Hindlimb muscle (tissue), 1 donor: ENCODE measurements at places on chromosomes 1 and 21.

- DNase-seq = no peak
Observed at GRCh38 chr1:45244660-45245059, 38.3 kb upstream of the ZSWIM5 start.

DNA sequence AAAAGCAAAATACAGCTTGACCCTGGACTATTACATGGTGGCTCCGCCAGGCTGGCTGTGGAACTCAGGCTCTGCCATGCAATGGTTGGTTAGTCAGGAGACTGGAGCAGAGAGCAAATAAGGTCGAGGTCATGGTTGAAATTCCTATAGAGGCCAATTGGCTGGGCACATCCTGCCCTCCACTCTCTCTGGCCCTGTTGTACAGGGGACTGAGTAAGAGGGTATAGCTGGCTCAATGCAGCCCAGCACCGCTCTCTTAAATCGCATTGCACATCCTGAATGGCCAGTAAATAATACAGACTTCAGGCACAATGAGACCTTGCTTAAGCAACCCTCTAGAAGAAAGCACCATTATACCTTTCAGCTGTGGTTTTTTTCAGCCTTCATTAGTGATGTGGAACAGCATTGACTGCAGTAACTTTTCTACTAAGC lies 59.3 kb upstream of the PPP2R5A start:
- no peak for DNase-seq

DNA sequence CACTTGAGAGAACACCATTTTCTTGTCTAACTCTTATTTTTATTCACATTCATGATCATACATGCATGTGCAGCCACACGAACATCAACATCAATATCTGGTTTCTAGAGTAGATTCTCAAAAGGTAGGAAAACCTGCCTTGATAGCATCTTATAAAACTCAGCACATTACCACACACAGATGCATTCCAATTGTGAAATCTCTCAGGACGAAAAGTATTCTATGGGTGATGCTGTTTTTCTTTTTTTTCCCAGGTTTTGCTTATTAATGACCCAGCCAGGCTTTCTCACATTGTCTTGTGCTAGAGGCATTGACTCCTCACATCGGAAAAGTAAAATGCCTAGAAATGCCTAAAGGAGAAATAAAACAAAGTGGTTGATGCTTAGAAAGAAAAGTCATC lies 562.8 kb downstream of the KIF26B start:
- DNase-seq = no peak

- DNase-seq = peak; percentile 10
Observed at GRCh38 chr1:197619008-197619640, 156.2 kb downstream of the DENND1B start.

DNA sequence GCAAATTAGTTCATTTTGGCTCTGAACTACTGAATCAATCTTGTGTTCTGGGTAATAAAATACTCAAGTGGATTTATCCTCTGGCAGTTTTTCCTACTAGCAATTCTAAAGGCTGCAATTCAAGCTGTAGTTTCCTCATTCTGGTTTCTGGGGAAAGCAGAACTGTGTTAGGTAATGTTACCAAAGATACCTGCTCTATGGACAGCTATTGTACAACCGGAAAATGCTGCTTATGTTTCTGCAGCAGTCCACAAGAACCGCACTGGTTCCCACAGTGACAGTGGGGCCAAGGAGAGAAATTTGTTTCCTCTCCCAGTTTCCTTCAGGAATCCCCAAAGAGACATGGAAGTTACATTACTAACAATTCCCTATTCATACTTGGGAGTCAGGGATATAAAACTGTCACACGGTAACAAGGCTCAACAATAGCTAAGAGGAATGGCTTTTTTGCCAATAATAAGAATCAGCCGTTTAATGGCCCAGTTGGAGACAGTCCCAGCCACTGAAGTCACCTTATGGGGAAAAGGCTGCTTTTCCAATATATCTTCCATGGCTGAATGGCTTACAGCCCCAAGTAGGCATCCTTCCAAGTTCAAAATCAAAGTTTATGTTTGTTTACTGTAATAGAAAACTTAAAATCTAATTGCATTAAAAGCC lies 52.6 kb downstream of the PCNX2 start:
- no peak for DNase-seq

DNA sequence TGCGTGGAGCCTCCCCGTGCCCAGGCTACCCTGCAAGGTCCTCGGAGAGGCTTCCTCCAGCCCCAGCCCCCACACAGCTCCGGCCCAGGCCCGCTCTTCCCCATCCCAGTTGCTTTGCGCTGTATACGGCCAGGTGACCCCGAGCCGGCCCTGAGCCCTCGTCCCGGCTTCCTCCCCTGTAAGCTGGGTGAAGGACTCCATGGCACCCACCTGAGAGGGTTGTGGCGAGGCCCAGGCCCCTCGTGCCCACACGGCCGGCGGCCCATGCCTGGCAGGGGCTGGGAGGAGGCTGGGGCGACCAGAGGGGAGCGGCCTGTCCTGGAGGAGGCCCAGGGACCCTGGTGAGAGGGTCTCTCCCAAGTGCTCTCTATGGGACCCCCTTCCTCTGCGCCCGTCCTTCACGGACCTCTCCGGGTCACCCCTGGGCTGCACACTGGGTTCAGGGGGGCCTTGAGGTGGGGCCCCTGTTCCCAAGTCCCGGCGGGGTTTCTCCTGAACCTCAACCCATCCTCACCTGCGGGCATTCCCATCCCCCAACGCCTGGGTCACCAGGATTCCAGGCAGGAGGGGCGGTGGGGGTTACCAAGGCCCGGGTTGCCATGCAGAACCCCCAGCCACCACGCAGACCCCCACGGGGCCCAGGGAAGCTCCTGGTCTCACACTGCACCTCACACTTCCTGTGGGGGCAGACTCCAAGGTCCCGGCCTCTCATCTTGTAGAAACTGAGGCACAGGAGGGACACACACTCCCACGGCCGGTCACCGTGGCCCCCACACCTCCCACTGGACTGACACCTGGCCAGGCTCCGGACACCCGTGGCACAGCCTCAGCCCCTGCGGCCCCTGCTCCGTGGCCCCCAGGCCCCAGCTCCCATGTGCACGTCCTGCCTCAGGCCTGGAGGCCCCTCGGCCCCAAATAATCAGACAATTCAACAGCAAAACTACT lies 25.2 kb downstream of the COL6A1 start:
- DNase-seq = no peak

DNA sequence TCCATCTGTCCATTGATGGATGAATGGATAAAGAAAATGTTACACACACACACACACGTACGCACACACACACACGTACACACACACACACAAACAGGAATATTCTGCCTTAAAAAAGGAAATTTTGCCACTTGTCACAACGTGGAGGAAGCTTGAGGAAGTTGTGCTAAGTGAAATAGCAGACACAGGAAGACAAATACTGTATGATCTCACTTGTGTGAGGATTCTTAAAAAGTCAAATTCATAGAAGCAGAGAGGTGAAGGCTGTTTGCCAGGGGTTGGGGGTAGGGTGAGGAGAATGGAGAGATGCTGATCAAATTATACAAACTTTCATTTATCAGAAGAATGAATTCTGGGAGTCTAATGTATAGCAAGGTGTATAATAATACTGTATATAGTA lies 73.2 kb downstream of the KIF14 start:
- DNase-seq = no peak

GRCh38 chr1:159868766-159869165 lies 6.3 kb upstream of the VSIG8 start:
- no peak for DNase-seq

DNA sequence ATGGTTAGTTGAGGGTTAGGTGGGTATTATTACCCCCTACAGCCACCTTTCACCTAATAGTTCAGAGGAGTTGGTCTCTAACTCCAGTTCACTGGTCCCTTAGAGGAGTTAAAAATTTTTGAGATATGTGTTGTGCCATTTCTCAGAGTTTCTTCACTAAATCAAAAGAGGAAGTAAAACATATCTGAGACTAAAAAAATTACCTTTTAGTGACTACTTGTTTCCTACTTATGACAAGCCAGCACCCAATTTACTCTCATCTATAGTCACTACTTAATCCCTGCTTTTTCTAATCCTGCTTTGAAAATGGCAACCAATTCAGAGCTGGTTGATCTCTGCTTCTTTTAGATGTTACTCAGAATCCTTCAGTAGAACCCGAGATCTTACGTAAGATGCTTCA lies 1316.8 kb upstream of the B3GALT2 start:
- no peak for DNase-seq

DNA sequence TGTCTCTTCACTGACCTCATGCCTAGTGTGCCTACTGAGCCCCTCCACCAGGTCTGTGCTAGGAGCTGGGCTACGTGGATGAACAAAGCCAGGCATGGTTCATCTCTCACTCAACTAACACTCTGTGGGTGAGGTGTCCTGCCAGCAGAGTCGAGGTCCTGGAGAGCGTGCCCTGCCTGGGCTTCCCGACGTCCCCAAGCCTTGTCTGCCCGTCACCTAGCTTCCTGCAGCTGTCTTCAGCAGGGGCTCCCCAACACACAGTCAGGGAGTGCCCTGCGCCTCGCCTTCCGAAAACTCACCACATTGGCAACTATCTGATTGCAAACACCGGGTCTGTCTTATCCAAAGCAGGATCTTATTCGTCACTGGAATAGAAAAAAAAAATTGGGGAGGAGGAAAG lies 167.5 kb upstream of the ZC3H12A start:
- no peak for DNase-seq

DNA sequence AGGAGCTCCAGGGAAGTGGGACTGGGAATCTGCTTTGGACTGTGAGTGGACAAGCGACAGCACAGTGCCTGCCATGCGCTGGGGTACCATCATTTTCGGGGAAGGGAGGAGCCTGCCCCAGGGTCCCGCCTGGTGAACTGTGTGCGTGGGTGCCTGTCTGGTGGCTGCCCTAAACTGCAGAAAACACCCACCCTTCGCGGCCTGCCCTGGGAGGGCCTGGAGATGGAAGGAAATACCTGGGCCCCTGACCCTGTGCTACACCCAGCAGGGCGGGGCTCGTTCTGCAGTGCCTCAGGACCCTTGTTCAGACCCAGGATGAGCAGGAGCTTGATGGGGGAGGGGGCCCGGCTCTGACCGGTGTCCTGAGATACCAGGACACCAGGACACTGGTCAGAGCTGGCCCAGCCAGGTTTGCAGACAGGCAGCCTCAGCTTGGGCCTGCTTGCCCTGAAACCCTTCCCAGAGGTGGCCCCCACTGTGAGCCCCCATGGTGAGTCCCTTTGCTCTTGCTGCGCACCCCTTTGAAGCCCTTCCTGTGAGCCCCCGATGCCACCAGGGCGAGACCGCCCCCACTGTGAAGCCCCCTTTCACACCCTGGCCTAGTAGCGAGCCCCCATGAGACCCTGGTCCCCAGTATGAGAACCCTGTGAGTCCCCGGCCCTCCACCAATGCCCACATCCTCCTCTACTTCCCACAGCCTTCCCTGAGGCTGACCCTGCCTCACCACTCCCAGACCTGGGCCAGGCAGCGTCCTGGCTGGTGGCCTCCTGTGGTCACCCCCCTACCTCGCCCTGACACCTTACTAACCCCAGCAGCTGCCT lies 2.6 kb downstream of the GJC2 start:
- DNase-seq = no peak

GRCh38 chr1:64846573-64847430 lies 101.9 kb downstream of the RAVER2 start:
- no peak for DNase-seq

DNA sequence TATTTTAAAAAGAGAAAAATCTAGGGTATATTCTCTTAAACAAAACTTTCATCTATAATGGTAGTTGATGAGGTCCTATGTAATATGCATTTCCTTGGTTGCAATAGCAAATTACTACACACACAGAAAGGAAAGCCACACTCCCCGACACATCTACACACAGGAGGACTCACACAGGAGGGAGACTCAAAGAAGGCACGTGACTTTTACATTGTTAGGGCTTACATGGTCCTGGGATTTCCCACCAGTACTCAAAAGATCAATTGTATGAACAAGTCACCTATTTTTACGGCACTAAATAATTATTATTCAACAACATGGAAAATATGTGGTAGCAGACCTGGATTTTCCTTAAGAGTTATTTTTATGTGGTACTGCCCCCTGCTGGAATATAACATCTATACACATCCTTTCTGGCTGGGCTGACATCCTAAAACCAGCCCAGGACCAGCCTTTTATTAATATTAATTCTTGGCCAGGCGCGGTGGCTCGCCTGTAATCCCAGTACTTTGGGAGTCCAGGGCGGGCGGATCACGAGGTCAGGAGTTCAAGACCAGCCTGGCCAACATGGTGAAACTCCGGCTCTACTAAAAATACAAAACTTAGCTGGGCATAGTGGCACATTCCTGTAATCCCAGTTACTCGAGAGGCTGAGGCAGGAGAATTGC lies 33.9 kb upstream of the LGALS8 start:
- peak; percentile 32 for DNase-seq

GRCh38 chr1:153397051-153397923 lies 6.4 kb upstream of the S100A8 start:
- no peak for DNase-seq

GRCh38 chr1:38142606-38143005 lies 96.0 kb upstream of the POU3F1 start:
- no peak for DNase-seq

DNA sequence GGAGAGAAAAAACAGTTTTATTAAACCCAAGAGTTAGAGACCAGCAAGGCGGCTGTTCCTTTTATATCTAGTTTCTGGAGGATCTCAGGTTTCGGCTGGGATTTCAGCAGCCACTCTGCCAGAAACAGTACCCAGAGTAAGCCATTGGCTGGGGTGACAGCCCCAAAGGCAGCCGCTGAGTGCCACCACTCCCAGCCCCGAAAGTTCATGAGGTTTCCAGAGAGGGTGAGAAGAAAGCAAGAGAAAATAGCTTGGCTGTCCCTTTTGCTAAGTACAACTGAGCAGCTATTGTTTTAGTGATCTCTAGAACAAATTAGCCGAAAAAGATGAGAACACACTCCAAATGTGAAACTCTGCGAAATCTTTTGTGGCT lies 1.2 kb downstream of the SH3BGR start:
- DNase-seq = peak; percentile 25

- DNase-seq = no peak
Observed at GRCh38 chr1:204368996-204369726, 9.4 kb upstream of the PLEKHA6 start.

DNA sequence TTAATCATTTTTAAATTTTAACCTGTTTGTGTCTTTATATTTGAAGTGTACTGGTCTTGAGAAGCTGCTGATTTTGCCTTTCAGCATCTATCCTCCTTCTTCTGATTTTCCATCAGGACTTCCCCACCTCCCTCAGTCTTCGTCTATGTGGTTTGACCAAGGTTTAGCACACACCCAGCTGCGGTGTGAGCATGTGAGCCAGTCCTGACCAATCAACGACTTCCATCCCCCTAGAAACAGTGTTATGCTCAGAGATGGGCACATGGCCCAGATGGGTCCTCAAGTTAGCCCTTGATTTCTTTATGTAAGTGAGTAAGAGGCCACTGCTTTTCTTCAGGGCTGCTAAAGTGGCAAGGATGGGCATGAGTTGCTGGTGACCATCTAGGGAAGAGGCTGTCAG lies 190.8 kb downstream of the MATN1 start:
- no peak for DNase-seq

- DNase-seq = no peak
Observed at GRCh38 chr1:12416744-12417143, 186.9 kb downstream of the VPS13D start.
